ENCODE measurements at places on chromosomes 4 and X. TPM values are rescaled to one million over a fixed set of nuclear protein-coding genes. Genes with fewer than 3 reads are reported as not detected.

SHOX gene
- not detected for total RNA-seq

ADRA2C gene
- 16.5 TPM for total RNA-seq

DNA sequence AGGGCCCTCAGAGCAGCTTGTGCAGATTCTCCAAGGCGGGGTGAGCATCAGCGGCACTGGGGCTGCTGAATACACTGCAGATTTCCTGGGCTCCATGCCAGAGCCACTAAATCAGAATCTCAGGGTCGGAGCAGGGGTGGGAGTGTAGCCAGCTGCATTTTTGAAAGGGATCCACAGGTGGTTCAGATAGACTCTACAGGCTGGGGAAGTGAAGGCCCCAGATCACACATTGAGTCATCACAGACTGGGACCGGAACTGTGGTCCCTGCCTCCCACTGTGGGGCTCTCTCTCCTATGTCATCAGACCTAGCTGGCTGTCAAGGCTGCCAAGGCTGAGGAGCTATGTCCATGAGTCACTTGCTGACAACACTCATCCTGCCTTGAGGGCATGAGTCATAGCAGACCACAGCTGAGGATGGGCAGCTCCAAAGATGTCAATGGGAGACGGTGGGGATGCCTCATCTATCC is 162.3 kb upstream of the MAMLD1 start:
- no peak for DNase-seq

GRCh38 chrX:84187533-84188319 is at the start of gene RPS6KA6:
TSS of gene RPS6KA6 (minus strand) at chrX:84188199. CDS start at chrX:84187899, 300 bp downstream.
- peak; percentile 81 for DNase-seq

GRCh38 chr4:15186149-15186548 is 183.9 kb downstream of the CPEB2 start:
- DNase-seq = no peak

- peak; percentile 52 for DNase-seq
Measured at GRCh38 chrX:28659269-28659668, 72.0 kb downstream of the IL1RAPL1 start.

DNA sequence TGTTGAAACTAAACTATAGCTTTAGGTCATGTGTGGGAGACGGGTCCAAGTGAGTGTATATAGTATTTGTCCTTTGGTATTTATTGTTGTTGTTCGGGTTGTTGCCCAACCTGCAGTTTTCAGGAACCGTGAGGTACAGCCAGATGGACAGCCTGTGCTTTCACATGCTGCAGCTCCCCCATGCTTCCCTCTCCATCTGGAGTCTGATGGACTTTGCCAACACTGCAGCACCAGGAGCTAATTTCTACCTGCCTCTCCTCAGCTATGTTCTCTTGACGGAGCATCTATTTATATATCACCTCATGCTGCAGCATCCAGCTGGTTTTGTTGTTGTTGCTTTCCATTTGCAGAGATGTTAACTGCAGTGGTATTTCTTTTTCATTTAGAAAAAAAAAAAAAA is 80.1 kb downstream of the TLL1 start:
- no peak for DNase-seq

DNA sequence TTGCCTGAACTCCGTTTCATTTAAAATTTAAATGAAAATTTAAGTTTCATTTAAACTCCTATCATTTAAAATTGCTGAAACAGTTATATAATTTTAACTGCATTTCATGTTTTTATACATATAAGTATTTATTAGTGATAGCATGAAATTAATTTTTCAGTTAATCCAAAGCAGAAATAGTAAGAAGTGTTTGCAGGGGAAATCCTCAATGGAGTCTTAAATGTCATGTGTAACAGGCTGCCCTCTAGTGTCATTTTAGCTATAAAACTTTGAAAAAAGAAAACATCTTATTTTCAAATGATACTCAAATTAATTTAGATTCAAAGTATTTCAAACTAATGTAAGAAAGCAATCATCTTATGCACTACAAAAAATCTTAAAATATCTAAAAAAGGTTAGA is 27.2 kb downstream of the TAPT1 start:
- no peak for DNase-seq

GRCh38 chr4:9384126-9384525 is 21.2 kb downstream of the USP17L30 start:
- DNase-seq = no peak

GABRG1 gene
- total RNA-seq = 0.09 TPM

RIPPLY1 gene
- total RNA-seq = not detected

DNA sequence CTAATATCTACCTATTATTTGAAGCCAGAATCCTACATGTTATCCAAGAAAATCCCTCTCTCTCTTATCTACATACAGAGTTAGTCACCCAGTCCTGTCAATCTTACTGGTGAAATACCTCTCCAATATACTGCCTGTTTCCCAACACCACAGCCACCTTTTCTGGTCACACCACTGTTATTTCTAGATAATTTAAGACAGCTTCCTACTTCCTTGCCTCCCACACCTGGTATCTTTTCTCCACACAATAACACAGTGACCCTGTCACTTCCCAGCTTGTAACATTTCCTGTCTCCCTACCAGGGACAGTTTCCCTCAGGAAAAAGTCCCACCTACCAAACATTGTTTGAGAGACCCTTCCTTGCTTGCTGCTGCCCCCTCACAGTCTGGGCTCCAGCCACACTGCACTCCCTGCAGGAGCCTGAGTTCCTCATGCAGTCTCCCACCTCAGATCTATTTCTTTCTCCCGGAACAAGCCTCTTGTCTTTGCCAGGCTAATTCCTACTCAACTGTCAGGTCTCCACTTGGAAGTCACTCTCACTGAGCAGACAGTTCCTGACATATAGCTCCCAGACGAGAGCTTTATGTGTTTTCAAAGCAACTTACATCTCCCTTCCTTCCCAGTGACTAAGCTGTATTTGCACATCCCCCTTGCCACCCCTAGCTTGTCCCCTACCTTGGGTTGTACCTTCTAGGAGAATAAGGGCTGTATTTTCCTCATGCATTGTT is 73.6 kb upstream of the QRFPR start:
- peak; percentile 77 for DNase-seq

PRKG2 gene
- total RNA-seq = 1.8 TPM

- DNase-seq = no peak
Measured at GRCh38 chrX:20374900-20375438, 108.3 kb upstream of the RPS6KA3 start.

GRCh38 chr4:153276971-153277370 is 67.5 kb upstream of the MND1 start:
- no peak for DNase-seq

GNRHR gene
- total RNA-seq = not detected

GRCh38 chrX:148382983-148383382 is 117.4 kb upstream of the AFF2 start:
- peak; percentile 57 for DNase-seq

DNA sequence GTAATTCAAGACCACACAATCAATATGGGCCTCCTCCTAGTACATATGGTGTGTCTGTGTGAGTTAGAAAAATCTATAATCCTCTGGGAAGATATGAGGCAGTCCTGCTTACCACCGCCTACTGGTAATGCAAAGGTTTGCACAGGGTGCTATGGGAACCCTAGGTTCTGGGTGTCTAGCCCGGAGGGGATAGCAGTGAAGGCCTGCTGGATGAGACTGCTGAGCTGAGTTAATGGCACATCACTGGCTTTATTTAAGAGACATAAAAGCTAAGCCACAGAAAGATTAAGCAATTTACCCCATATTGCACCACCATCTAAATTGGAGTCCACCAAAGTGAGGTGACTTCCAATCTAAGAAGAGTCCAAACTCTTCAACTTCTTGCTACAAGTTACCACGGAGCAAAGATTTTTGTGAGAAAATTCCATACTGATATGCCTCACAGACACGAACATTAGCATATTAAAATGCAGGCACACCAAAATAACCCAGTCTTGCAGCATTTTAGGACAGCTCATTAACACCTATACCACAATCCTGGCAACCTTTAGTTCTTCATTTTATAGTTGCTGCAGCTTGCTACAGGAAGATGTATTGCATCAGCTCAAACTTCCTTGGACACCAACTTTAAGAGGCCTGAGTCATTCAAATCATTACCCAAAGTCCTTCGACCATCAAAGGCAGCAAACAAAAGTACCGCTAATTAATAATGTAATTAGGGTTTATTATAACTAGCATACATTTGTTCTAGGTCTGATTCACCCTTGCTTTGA is 13.7 kb downstream of the DGKK start:
- no peak for DNase-seq

DNA sequence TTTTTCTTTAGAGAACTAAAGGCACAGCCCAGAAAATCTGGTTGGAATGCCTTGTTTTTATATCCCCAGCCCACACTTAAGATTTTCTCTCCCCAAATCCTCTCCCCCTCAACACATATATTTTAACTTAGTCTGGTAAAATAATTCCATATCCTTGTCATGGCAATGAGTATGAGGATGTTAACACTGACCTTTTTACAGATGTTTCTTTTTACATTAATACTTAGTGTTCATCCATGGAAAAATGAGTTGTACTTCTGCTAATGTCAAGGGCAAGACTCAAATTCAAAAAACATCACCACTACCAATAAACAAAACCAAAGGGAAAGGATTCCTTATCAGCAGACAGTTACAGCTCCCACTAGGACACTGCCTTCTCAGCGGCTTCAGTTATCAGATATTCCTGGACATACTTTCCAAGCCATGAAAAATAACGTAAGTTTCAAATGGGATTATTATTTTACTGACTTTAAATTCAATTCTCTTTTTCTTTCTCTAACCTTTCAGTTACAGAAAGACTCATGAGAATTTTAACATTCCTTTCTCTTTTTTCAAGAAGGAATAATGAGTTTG is 83.3 kb downstream of the RASL11B start:
- DNase-seq = no peak

CFI gene
- total RNA-seq = not detected

DNA sequence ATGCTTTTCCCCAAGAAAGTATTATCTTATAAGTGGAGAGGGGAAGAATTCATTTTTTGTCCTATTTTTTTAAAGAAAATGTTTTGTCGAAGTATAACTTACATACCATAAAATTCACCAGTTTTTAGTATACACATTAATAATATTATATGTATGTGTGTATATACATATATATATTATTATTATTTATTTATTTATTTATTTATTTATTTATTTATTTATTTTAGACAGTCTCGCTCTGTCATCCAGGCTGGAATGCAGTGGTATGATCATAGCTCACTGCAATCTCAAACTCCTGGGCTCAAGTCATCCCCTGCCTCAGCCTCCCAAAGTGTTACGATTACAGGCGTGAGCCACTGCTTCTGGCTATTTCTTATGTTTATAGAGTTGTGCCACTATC is 334.1 kb downstream of the ZNF674 start:
- DNase-seq = no peak

SHROOM2 gene
- 15.4 TPM for total RNA-seq

- no peak for DNase-seq
Measured at GRCh38 chr4:123676890-123677229, 280.3 kb downstream of the SPRY1 start.

FRMPD4 gene
- total RNA-seq = not detected

- no peak for DNase-seq
Measured at GRCh38 chr4:19213388-19213787, 1038.3 kb upstream of the SLIT2 start.

All from endodermal cell (in vitro differentiated cells).